CD8-positive, alpha-beta memory T cell (primary cell): ENCODE measurements at places on chromosomes 1 and 21.
A peak's percentile ranks its signal among the peaks of the same experiment; 100 is the strongest.

DNA sequence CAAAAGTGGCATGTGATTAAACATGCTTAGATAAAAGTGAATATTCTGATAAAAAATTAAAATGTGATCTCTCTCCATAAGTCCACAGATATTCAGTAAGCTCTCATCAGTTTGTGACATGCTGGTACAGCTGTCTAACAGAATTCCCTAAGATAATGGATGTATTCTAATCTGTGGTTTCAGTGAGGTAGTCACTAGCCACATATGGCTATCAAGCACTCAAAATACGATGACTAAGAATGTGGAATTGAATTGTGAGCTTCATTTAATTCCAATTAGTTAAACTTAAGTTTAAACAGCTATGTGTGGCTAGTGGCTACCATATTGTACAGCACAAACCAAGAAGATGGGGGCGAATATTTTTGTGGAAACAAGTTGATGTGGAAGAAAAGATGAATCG is 4.1 kb upstream of the REG4 start:
- DNase-seq, result no peak

- no peak for DNase-seq
These were observed 123.6 kb upstream of the B3GALT2 start for GRCh38 chr1:193309936-193310475.

DNA sequence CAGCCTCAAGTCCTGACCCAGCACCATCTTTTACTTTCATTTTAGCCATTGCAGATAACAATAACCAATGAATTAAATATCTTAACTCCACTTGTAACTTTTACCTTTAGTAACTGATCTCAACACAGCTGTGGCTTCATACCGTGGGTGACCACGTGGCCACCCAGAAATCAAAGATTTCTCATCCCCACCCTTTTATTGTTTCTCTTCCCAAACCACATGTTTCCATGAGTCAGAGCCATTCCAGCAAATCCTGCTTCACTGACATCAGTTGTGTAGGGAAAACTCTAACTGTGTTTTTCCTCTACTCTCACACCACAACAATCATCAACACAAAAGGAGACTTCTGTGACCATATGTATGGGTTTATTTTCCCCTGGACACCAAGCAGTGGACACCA is 25.1 kb upstream of the BRDT start:
- no peak for DNase-seq

DNA sequence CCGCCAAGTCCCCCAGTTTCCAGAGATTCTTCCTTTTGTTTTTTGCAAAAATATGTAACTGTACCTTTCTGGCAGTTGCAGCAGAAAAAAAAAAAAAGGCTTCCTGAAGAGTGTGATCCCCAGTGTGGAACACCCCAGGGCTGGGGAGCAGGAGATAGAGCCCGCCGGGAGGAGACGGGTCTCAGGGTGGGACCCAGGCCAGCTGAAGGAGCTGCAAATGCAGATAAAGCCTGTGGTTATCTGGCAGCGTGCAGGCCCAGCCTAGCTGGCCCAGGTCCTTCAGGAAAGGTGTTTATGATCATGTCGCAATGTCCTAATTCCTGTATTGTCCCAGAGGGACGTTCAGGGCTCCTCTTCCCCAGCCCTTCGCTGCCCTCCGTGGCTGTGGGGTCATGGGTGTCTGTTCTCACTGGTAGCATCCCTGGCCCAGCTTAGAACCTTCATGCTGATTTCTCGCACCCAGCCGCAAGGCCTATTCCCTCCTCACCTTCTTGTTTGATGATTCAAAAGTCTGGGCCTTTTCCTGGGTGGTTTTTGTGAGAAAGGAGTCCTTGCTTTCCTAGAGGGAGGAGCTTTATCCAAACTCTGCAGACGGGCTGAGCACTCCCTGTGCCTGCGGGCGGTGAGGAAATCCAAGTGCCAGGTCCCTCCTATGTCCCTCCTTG is 26.2 kb downstream of the RNF187 start:
- DNase-seq, result no peak

- no peak for DNase-seq
These were observed 49.8 kb upstream of the IFNLR1 start for GRCh38 chr1:24236789-24237371.

DNA sequence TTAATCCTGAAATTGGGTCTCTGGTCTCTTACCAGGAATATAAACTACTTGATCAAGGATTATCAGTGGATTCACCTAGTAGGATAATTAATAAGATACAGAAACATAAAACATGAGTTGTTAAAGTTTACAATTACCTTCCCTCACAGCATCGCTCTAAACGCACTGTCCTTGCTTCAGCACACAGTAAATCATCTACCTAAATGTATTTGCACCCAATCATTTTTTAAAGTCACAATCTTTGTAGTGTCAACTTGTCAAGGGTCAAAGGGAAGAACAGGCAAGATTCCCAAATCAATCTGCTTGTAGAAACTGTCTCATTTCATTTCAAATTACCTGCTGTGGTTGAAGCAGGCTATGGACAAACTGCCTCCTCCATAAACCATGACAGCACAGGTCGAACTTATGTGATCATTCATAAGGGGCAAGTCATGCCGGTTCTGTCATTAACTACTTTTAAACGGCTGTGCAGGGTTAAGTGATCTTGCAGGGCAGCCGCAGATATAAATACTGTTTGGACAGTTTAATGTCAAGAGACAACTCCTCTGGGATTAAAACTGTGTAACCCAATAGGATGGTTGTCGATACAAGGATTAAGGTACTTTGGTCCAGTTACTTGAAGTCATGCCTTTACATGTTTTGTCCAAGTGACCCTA is 93.6 kb downstream of the ZNF281 start:
- no peak for DNase-seq

DNA sequence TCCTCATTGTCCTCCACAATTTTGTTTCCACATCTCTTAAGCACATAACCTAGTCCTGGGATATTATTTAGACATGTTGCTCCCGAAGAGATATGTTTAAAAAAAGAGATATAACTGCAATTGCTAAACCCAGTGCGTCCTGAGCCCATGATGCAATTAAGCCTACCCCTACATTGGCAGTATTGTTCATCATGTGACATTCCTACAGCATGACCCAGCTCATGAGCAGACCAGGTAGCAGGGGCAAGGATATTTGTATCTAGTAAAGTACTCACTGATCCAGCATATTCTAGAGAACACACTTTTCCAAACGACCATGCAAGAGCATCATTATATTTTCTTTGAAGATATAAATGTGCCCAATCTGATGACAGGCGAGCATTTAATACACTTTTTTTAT is 1.2 kb downstream of the ADAM30 start:
- DNase-seq, result no peak

GRCh38 chr1:185152187-185152767 is 4.5 kb downstream of the TRMT1L start:
- no peak for DNase-seq

DNA sequence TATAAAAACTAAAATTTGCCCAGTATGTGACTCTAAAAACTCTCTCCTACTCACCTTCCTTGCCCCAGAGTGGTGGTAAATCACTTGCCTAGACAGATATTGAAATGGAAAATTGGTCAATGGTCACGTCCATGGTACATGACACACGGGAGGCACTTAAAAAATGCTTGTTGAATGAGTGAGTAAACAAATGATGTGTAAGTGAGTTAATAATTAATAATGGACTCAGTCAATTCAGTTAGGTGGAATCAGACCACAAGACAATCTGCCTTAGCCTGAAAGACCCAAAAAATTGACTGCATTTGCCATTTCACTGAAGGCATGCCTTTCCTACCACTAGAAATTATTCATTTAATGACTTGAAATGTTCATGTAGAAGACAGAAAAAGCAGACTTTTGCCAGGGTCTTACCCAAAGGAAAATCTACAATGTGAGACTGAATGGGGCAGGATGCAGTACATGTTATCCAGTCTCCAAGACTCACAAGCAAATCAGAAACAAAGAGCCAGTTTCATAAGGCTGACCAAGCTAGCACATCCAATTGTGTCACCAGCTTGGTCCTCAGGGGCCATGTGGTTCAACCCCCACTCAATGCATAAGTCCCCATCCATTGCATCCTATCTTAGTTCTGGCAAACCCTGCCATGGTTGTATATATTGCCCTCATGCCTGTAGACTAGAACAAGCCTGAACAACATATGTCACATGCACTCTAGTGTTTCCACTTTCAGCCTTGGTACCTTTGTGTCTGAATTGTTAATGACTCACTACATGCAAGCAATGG is 73.6 kb downstream of the TBX15 start:
- no peak for DNase-seq

DNA sequence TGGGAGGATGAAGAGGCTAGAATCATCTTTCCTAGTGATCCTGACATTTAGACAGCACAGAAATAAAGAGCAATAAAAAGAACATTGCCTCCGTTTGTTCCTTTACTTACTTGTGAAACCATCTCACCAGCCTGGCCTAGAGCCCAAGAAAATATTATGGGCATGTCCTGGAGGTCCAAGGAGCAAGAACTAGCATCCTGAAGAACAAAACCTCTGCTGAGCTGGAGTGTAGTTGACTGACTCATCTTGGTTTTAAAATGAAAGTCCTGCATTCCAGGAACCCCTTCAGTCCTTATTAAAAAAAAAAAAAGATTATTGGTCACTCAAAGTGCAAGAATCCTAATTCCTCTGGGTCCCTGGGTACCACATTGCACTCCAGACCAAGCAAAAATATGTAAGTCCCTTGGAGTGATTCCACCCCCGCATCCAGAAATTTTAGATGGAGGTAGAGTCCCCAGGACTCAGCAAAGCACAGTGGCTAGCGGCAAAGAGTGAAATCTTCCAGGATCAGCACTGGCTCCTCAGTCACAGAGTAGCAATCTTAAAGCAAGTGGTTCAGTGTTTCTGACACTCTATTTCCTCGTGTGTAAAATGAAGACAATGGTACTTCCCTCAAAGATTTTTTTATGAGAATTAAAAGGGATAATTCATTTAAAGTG is 7.0 kb downstream of the SMCP start:
- no peak for DNase-seq

- DNase-seq, result no peak
These were observed 49.8 kb downstream of the SLC35D1 start for GRCh38 chr1:67004176-67004575.

DNA sequence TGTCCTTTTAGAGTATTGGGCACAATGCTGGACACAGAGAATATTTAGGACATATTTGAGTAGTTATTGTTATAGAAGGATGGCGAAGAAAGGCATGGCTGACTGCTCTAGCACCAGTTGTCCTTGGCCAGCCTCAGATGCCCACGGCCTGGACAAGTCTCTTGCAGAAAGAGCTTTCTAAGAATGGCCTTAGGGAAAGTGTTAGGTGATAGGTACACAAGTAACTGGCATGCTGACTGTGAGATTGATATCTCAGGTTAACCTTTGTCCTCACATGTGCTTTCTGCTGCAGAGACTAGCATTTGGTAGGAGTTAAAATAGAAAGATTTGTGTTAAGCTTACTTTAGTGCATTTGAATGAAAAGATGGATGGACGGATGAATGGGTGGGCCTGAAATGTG is 10.1 kb downstream of the SFT2D2 start:
- DNase-seq, result no peak

GRCh38 chr1:72557446-72558049 is 275.2 kb upstream of the NEGR1 start:
- no peak for DNase-seq

DNA sequence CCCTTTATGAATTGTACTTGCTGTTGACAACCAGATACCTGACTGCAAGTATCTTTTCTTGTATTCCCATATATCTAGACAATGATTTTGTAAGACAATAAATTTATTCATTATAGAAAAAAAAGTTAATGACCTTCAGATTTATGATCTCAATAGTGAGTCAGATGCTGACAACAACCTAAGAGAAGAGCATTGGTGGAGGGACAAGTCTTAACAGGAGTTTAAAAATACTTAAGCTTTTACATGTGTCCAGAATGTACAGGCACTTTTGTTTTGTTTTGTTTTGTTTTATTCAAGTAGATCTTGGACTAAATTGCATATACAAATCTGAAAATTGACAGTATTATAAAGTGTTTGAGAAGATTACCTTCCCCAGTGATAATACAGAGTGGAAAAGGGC is 1544.6 kb upstream of the B3GALT2 start:
- no peak for DNase-seq

DNA sequence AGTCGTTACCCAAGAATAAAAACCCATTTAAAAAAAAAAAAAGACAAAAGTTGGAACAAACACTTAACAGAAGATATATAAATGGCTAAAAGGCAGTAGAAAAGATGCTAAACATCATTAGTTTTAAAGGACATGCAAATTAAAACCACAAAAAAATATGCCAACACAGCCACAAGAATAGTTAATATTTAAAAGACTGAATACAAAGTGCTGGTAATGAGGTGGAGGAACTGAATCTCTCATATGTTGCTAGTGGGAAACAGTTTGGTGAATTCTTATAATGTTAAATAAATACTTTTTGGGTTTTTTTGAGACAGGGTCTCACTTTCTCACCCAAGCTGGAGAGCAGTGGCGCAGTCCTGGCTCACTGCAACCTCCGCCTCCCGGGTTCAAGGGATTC is 10.0 kb downstream of the LRRC40 start:
- no peak for DNase-seq

- DNase-seq, result peak; percentile 8
These were observed 133.4 kb downstream of the COP1 start for GRCh38 chr1:176073524-176074157.

DNA sequence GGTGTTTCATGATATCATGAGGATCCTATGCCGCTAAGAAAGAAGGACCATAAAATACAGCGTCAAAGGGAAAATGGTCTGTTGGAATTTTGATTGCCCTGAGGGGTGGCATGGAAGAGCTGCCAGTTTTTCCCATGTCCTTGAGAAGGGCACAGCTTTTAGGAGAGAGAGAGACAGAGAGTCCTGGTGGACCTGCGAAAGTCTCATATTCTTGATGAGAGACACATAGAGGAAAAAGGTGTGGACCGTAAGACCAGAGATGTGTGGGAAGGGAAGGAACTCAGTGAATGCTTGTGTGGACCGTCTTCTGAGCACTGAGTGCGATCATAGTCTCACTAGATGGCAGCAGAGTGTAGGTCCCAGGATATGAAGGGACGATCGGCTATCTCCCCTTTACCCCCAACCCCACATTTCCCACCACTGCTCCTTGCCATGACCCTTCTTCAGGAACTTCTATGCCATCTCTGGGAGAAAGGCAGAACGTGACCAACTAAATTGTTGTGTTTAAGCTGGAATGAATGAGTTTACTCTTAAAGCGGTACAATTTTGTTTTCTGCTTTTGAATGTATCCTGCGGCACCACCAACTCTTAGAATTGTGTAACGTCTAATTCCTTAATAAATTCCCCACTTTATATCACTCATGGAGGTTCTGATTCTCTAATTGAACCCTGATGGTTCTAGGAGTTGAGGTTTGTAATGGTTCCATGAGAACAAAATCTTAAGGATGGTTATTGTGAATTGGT is 117.7 kb downstream of the CTH start:
- DNase-seq, result no peak

- peak; percentile 34 for DNase-seq
These were observed 659 bp downstream of the AGO1 start for GRCh38 chr1:35883635-35884101.

- DNase-seq, result no peak
These were observed 53.9 kb downstream of the CASQ2 start for GRCh38 chr1:115714572-115715141.

- no peak for DNase-seq
These were observed 4.7 kb downstream of the MINDY1 start for GRCh38 chr1:151002051-151002450.

- DNase-seq, result no peak
These were observed 63.7 kb downstream of the ACOT7 start for GRCh38 chr1:6329851-6330250.
